RWPE2 (cell line): ENCODE measurements at places on chromosomes 11 and 22.

DNA sequence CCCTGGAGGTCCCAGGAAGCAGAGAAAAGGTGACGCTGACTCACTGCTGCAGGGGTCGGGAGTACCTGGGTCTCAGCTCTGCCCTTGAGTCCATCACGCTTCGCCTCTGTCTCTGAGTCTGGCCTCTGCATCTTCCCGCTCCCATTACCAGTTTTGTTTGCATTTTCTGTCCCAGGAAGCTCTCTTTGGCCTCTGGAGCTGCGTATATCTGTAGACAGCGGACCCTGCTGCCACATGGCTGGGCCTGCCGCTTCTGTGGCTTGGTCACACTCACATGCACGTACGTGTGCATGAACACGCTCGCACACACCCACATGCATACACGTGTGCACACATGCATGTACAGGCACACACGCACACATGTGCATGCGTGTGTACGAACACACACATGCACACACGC lies 20.8 kb upstream of the APOBEC3A start:
- no peak for DNase-seq

DNA sequence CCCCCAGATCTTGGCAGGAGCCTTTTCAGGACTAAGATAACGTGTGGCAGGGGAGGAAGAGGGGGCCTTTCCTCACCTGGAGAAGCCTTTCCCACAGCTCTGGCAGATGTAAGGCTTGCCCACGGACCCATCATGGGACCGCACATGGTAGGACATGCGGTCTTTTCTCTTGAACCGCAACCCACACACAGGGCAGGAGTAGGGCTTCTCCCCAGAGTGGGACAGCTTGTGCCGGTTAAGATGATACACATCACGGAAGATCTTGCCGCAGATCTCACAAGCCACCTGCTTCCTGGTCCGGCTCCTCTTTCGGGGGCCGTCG lies 1.9 kb downstream of the PATZ1 start:
- DNase-seq = no peak

DNA sequence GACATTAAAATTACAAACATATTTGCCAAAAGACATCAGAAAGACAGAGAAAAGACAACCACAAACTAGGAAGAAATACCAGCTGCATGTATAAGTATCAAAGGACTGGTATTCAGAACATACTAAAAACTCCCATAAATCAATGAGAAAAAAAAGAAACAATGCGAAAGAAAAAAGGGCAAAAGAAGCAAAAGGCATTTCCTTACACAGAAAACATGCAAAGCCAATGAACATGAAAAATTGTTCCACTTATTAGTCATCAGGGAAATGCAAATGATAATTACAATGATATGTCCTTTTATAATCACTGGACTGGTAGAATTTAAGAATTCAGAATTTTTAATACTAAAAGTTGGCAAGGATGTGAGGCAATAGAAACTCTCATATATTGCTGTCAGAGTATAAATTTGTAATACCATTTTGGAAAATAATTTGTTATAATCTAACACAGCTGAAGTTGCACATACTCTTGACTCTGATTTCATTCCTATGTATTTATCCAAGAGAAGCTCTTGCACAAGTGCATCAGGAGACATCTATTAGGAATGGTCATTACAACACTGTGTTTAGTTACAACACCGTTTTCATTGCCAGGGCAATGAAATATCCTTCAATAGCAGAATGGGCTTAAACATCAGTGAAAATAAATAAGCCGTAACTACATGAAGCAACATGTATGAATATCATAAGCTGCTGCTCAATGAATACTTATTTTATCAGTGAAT lies 279.7 kb downstream of the SWAP70 start:
- DNase-seq = no peak

GRCh38 chr11:64865286-64866172 lies 12.9 kb downstream of the EHD1 start:
- no peak for DNase-seq

- no peak for DNase-seq
Measured at GRCh38 chr22:35344956-35345690, 35.8 kb upstream of the HMOX1 start.

- DNase-seq = peak; percentile 78
Measured at GRCh38 chr11:59615120-59615636, 396 bp downstream of the OSBP start.

- DNase-seq = no peak
Measured at GRCh38 chr22:37378642-37379058, 48.6 kb downstream of the ELFN2 start.

DNA sequence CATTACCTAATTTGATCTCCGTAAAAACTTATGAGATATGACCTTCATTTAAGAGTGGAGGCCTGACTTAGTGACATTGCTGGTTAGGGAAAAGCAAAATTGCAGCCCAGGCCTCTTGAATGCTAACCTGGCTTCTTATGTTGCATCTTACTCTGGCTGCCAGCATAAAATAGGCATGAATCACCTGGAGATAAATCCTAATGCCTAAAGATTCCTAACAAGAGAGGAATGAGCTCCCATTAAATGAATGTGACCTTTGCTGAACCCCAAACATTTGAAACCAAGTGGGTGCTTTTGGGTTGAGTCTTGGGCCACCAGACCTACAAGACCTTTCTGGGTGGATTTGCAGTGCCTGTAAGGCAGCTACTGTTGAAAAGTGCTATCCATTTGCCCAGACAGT lies 1145.6 kb upstream of the TENM4 start:
- DNase-seq = no peak

GRCh38 chr22:46415776-46416519 lies 80.4 kb downstream of the TRMU start:
- DNase-seq = no peak

DNA sequence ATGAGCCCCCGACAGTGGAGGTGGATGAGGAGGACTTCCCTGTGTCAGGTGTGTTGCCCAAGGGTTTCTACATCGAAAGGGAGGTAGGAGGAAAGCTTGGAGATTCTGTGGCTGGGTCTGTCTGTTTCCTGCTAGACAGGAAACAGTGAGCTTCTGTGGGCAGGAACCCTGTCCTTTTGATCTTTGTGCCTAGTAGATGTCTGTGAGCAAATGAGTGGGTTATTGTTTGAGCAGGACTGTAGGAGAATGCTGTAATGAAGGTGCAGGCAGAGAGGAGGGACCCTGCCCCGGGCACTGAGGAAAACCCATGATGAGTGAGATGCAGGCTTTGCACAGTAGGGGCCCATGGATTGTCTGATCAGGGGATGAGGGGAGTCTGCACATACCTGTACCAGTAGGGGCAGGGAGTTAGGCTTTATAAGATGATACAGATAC lies 14.0 kb downstream of the USP35 start:
- no peak for DNase-seq

DNA sequence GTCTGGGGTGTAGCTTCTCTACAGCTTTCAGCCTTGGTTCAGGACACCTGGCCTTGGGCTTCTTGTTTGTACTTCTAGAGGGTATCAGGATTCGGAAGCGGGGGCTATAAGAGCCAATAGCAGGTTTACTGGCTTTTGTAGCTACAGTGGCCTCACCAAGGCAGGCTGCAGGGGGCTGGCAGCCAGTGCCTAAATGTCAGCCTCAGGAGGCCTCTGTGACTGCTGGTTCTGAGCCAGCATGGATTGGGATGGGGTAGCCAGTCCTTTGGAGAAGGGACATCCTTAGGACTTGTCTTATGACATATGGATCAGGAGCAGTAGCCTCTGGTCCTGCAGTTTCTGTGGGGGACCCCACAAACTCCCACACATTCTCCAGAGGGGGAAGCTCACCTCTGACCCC lies 29.9 kb downstream of the EIF3F start:
- no peak for DNase-seq

GRCh38 chr22:49199224-49199623 lies 628.4 kb downstream of the BRD1 start:
- DNase-seq = peak; percentile 11

- no peak for DNase-seq
Measured at GRCh38 chr11:107707807-107708206, 4.0 kb downstream of the SLN start.

DNA sequence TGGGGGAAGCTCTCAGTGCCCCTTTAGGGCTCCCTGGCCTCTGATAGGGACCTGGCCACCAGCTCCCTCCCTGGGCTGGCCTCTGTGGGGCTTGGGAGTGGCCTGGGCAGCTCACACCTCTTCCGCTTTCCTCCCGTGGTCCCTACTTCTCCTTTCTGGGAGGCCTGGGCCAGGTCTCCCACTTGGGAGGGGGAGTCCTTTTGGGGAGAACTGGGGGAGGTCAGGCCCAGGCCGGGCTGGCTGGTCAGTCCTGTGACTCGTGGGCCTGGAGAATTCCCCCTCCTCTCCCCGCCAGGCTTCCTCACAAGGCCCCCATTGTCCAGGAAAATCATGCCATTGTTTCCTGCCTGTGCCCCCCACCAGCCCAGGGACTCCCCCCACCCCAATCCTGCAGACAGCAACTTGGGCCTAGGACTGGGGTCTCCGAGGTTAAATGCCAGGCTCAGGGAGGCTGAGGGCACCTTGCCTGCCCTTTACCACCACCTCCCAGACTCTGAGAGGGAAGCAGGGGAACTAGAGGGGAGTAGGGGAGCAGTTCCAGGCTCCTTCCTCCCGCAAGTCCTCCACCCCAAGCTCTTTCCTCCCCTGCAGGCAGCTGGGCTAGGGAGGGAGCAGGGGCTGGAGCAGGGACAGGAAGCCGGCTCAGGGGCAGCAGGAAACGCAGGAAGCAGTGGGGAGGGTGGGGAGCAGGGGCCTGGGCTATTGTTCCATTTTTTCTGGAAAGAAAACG lies 2.8 kb downstream of the MAP3K11 start:
- DNase-seq = no peak

DNA sequence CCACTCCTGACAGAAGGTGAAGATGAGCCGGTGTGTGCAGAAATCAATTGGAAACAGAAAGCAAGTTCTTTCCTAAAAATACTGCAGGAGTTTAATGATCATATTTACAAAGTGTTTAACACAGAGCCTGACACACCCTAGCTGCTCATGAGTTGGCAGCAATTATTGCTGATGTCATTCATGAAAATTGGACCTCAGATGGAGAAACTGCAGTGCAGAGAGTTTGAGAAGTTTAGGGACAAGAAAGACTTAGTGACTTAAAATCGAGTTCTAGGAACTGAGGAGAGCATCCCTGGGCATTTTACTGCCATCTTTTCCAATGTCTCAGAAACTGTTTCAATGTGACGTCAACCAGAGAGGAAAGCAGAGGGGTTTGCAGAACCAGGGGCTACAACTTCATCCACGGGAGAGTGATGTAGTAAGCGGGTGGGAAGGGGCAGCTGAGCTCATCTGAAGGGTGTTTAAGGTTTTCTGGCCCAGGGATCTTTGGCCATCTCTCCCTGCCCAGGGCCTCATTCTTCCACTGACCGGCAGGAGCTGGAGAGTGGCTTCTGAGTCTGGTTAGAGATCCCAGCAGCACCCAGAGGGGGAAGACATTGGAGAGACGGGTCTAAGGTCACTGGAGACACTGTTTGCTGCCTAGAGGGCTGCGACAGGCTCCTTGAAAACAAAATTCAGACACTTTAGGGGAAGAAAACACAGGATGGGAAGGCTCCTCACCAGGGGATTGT lies 21.1 kb upstream of the IGLL5 start:
- DNase-seq = no peak

- no peak for DNase-seq
Measured at GRCh38 chr22:44438481-44439131, 59.4 kb downstream of the RTL6 start.

GRCh38 chr22:23818541-23818940 lies 20.3 kb downstream of the DERL3 start:
- DNase-seq = no peak

DNA sequence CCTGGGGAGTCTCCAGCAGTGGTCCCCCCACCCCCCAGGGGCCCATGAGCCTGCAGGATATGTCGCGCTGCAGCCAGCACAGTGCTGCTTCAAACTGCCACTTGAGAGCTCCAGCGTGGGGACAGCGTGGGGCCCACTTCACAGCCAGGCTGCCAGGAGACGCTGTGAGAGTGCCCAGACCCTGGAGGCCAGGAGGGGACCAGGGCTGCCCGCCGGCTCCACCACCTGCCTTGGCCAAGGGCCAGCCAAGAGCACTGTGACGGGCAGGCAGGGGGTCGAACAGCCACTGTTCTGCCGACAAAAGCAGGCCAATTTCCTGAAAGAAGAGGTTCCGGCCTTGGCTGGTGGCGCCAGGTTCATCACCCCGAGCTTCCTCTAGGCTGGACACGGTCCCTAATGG lies 60.2 kb downstream of the FLRT1 start:
- no peak for DNase-seq

- DNase-seq = no peak
Measured at GRCh38 chr11:107999759-108000455, 8.8 kb upstream of the CUL5 start.

GRCh38 chr11:71114124-71114851 lies 138.1 kb downstream of the SHANK2 start:
- DNase-seq = no peak

- DNase-seq = no peak
Measured at GRCh38 chr11:119236490-119236889, 30.4 kb downstream of the CBL start.

GRCh38 chr11:12674936-12675696 lies 895 bp downstream of the TEAD1 start:
- no peak for DNase-seq

GRCh38 chr22:43563571-43563970 lies 151.8 kb downstream of the MPPED1 start:
- no peak for DNase-seq

- no peak for DNase-seq
Measured at GRCh38 chr11:114192841-114193389, 103.3 kb upstream of the NNMT start.

- no peak for DNase-seq
Measured at GRCh38 chr11:47506373-47506772, 46.6 kb downstream of the CELF1 start.

DNA sequence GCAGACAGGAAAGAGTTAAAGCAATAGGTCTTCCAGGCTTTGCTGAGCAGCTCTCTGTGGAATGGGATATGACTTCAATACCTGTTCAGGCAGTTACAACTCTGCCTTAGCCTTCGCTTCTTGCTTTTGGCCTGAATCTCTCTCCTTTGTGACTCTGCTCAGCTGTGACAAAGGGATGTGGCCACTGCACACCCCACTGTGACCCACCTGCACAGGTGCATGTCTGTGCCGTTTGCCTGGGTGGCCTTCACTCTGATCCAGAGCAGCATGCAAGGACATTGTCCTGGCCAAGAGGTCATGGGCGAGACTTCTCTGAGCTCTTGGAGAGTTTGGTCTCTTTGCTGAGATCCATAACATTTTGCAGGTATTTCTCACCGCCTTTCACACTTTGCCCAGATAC lies 891.3 kb downstream of the BRD1 start:
- no peak for DNase-seq

DNA sequence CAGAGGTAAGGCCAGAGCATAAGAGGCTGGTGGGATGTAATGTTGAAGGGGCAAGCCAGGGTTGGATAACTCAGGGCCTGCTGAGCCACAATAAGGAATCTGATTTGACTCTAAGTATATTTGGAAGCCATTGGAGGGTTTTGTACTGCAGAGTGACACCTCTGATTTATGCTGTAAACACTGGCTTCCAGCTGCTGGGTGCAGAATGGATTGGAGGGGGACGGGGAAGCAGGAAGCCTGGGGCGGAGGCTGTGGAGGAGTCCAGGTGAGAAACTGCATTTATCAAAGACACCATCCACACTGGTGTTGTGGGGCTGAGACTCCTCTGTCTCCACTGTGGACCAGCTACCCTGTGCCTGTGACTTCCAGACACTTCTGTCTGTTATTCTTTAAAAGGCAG lies 26.8 kb downstream of the MIAT start:
- no peak for DNase-seq
